Stimulated activated CD4-positive, alpha-beta T cell treated with anti-CD3 and anti-CD28 coated beads, Interleukin-4, amount 100 ng/mL, for 48 hours (primary cell): ENCODE measurements at places on chromosomes 16 and 17.

- DNase-seq, result peak; percentile 80
Observed at GRCh38 chr16:5033256-5034166, at the start of gene NAGPA. NAGPA (minus strand) TSS chr16:5033935; CDS start chr16:5033914, 21 bp downstream.

DNA sequence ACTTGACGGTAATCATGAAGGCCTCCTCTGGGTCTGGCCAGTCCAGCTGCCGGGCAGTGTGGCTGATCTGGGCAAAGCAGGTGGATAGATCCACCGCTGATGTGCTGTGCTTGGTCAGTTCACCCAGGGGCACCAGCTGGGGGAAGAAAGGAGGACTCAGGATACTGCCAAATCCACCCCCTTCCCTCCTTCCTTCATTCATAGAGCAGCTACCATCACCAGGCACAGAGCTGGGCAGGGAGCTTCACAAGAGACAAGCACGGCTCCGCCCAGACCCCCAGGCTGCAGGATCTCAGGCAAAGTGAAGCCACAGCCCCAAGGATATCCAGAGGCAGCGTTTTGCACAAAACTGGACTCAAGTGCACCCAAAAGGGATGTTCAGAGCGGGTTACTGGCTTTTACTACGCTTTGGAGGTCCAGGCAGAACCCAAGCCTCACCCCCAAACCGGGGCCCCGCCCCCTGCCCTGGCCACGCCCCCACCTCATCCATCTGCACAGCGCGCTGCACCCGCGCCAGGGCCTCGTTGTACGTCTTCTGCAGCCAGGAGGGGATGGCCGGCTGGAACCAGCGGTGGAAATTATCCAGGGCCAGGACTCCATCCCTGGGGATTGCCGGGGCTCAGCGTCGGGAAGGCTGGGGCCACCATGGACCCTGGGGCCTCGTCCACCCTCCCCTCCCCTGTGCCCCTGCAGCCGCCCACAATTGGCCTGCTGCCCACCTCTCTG, 9.1 kb downstream of the UNC13D start:
- DNase-seq, result no peak

DNA sequence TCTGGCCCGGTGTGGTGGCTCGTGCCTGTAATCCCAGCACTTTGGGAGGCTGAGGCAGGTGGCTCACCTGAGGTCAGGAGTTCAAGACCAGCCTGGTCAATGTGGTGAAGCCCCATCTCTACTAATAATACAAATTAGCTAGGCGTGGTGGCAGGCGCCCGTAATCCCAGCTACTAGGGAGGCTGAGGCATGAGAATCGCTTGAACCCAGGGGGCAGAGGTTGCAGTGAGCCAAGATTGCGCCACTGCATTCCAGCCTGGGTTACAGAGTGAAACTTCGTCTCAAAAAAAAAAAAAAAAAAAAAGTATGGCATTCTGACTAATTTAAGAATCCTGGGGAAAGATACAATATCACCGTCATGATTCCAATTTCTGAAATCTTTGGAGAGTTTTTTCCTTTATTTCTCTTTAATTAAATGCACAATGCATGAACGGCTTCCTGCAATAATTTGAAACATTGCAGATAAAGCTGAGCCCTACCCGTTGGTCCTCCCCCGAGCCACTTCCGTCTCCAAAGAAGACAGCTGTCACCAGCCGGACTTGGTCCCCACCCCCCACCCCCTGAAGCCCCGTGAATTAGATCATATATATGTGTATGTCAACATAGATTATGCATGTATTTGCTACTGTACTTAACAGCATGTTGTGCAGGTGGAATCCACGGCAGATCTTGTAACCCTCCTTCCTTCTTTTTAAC, 142.6 kb upstream of the PLCG2 start:
- DNase-seq, result no peak

GRCh38 chr17:13283606-13284005, 265.8 kb upstream of the ELAC2 start:
- no peak for DNase-seq

- no peak for DNase-seq
Observed at GRCh38 chr17:7016418-7016817, 4.0 kb downstream of the RNASEK start.

- DNase-seq, result no peak
Observed at GRCh38 chr16:82761858-82762257, 135.1 kb downstream of the CDH13 start.

- no peak for DNase-seq
Observed at GRCh38 chr17:61555127-61555566, 35.9 kb downstream of the NACA2 start.

- no peak for DNase-seq
Observed at GRCh38 chr16:82843606-82844271, 217.0 kb downstream of the CDH13 start.

- no peak for DNase-seq
Observed at GRCh38 chr17:66386498-66387351, 84.3 kb downstream of the PRKCA start.

GRCh38 chr17:57418463-57419246, 162.3 kb downstream of the MSI2 start:
- DNase-seq, result no peak

DNA sequence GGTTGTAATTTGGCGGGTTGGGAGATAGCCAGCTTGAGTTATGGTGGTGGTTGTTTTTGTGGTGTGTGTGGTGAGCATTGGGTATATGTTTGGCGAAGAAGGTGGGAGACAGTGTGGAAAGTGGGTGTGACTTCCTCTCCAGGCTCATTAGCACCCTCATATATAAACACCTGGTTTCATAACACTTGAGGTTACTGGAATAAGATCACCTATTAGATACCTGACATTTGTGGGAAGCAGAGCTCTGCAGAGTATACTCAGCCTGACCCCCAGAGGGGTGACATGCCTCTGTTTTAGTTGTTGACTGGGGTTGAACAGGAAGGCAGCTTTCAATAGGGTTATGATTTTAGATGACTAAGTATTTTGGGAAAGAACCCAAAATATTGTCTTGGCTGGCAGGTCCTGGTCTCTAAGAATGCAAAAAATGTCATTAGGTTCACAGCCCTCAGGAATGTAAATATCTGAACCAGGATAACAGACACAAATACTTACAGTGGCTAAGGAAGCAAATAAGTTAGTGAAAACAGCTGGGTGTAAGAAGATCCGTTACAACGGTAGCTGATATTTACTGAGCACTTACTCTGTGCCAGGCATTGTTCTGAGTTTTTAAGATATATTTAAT, 18.3 kb upstream of the EFCAB13 start:
- no peak for DNase-seq

- no peak for DNase-seq
Observed at GRCh38 chr17:65065906-65066305, 9.4 kb upstream of the GNA13 start.

- no peak for DNase-seq
Observed at GRCh38 chr16:88820385-88821025, 8.8 kb upstream of the APRT start.

DNA sequence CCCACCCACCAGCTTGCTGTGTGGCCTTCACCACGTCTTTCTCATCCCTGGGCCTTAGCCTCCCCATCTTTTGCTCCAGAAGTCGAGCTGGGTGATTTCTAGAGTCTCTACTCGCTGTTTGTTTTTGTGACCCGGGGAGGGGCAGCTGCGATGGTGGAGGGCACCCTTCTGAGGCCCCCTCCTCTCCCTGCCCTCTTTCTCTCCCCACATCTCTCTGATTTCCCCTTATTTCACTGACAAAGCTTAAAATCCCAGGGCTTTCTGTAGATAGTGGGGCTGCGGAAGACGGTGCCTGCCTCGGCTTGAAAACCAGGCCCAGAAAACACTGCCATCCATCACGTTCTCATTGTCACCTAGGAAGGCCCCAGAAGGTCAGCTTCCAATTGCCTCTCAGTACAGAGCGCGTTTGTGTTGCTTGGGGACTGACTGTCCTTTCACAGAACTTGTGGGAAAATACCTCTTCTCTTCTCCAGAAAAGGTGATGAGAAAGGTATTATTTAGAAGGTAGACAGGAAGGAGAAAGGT, 95.1 kb downstream of the NTN1 start:
- DNase-seq, result no peak

- DNase-seq, result no peak
Observed at GRCh38 chr17:50047488-50048126, 8.3 kb upstream of the ITGA3 start.

DNA sequence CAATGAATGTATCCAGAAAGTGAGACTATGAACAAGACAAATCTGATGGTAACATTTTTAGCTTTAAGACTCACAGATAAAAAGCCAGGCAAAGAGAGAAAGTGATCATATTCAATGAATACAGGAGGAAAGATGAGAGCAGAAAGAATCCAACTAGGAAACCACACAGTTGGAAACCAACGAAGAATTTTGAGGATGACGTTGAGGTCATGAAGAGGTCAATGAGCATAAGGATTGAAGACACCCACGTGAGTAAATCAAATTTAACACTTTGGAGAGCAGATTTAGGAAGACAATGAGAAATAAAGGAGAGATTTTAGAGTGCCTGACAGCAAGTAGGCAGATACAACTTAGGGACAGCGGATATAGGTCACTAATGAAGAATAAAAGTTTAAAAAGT, 948.1 kb downstream of the KCNJ2 start:
- DNase-seq, result no peak

DNA sequence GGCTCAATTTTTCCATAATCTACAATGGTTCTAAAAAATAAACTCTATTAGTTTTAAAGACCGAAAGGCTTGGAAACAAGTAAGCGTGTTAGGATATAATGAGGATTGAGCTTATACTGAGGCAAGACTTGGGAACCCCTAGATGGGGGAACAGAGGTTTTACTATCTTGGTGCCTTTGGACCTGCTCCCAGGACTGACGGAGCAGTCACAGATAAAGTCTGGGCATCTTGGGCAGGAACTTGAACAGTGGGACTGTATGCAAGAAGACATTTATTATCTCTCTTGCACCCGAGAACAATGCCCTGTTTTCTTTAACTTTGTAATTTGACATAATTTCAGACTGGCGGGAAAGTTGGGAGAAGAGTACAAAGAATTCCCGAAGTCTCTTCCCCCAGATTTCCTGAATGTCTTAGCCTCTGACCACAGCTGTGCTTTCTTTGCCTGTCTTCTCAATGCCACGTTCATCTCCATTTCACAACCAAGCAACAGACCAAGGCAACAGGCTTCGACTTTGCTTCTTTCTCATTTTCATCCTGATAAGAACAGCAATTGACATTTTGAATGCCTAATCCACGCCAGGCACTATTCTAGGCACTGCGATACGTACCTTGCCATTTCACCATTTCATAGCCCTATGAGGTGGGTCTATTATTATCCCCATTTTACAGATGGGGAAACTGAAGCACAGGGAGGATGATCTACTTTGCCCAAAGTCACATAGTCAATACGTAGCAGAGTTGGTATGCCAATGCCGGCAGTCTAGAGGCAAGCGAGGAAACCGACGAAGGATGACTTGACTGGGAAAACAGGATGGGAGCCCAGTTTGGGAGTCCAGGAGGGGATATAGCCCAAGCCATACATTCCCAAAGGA, 3.0 kb upstream of the IL4R start:
- DNase-seq, result no peak

- DNase-seq, result no peak
Observed at GRCh38 chr17:57876023-57876865, 26.4 kb upstream of the MRPS23 start.

GRCh38 chr17:41516830-41517283, 1.8 kb downstream of the KRT15 start:
- no peak for DNase-seq

DNA sequence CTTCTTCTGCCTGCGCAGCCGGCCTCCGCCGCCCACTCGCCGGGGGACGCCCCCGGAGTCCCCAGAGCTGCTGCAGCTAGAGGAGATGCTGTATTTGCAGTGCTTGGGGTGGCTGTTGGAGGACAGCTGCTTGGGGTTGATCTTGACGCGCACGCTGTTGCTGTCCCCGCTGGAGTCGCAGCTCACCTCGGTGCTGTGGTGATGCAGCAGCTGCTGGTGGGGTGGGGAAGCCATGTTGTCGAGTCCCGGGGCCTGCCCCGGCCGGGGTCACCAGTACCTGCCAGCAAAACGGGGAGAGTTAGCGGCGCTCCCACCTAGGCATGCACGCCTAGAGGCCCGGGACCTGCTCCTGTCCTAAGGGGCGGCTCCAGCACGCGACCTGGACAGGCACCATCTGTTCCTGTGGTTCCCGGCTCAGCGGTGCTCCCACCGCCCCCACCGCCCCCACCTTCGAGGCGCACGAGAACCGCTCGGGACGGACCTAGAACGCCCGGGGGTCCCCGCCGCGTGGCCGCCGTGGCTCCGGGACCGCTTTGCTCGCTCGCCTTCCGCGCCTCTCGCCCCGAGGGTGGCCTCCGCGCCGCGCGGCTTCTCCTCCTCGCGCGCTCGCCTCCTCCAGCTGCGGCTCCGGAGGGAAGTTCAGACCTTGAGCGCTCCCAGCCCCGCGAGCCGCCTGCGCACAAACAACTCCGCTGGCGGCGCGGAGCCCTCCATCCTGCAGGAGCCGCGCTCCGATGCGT, 863 bp downstream of the ADCY9 start:
- peak; percentile 34 for DNase-seq

GRCh38 chr17:65061646-65062045, 5.1 kb upstream of the GNA13 start:
- DNase-seq, result no peak

DNA sequence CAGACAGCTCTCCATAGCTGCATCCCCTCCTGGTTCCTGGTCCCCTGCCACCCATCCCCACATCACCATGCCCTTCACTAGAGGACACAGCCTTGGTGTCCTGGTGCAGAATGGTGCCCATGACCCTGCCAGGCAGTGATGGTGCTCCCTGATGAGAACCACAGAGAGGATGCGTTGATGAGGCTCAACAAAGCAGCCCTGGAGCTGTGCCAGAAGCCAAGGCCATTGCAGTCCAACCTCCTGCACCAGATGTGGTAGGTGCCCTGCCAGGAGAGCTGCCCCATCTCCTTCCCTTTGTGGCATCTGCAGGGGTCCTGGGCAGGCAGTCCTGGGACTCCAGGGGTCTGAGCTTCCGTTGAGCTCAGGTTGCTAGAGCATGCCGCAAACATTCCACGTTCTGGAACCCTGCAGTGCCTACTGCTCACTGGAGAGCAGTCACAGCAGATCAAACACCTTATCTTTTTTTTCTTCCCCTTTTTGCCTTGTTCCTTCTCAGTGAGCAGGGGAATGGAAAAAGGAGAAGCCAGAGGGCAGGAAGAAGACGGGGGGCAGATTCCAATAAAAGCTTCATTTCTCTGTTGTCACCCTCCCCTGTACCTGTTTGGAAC, 5.3 kb upstream of the EPN3 start:
- no peak for DNase-seq

DNA sequence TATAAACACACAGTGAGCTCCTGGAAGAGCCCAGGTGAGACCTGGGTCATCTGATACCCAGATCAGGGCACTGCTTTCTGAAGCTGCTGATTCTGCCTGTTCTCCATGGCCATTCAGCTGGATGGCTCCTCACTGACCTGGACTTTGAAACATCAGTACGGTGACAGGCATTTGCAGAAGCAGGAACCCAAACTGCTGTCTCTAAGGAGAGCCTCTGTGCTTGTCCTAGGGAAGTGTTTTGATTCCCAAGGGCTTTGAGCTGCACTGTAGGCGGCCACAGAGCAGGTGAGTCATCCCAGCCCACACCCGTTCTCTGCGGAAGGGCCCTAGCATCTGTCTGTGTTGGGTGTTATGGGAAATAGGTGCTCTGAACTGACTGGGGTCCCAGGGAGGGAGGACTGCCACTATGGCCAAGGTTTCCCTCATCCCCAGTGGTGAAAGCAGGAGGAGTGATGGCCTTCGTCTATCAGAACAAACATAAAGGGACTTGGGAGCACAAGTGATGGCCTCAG, 60.7 kb upstream of the ADCY9 start:
- DNase-seq, result no peak
